ENCODE measurements at places on chromosomes 16 and 17.

- no peak for DNase-seq
These were observed 5.3 kb downstream of the OSGIN1 start for GRCh38 chr16:83958137-83958845.

DNA sequence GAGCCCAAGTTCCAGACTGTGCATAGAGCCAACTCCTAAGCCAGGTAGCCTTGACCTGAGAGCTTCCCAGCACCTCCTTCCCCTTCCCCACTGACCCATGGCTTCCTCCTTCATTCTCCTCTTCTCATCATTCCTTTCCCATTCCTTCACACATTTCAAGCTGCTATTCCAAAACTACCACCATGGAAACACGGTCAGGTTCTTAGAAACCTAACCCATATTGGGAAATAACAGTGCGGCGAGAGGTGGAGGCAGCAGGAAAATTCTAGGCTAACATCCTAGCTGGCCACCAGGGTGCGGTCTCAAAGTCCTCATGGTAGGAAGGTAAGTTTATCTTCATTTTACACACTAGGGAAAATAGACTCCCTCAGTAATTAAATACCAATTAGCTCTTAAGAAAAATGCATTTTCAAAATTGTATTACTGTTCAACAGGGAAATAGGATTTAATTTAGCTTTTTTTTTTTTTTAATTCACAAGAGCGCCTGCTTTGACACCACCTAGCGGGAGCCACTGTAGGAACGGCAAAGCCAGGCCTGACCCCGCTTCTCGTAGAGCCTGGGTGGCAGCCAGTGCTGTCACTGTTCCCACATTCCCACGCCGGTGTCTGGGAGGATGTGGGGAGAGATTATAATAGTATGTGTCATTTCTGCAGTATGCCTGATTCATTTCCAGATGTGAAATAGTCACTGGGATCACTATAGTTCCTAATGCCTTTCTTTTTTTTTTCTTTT is 14.0 kb upstream of the SPHK1 start:
- DNase-seq, result peak; percentile 17

DNA sequence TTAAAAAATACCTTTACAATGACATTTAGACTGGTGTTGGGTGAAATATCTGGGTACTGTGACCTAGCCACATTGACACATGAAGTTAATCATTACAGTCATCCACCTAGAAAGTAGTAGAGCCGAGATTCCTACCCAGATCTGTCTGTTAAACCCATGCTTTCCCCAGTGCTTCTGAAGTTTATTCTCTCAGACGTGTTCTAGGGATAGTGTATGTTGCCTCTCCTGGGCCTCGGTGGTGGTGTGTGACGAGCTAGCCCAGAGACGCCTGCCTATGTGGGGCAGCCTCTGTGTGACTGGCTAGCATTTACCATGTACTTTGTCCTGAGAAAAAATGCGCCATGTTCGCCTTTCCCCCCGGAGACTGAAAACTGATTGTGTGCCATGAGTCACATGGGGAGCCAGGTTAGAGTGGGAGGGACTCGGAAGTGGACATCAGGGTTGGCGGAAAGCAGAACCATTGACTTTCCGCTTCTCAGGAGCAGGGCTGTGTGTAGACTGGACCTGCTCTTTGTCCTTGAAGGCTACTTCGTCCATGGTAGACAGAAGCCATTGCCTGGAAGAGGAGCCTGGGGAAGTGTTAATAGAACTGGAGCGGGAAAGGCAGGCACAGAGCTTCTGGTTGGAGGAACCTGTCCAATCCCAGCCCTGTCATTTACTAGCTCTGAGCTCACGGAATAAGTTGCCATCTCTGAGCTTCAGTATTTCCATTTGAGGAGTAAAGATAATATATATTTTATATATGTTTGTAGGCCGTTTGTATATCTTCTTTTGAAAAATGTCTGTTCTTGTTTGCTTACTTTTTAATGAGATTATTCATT is 235.5 kb downstream of the SNX29 start:
- DNase-seq, result no peak

GRCh38 chr17:42750739-42751344 is 6.0 kb upstream of the EZH1 start:
- no peak for DNase-seq

- DNase-seq, result peak; percentile 16
These were observed 58.5 kb downstream of the TMEM235 start for GRCh38 chr17:78289802-78290363.

DNA sequence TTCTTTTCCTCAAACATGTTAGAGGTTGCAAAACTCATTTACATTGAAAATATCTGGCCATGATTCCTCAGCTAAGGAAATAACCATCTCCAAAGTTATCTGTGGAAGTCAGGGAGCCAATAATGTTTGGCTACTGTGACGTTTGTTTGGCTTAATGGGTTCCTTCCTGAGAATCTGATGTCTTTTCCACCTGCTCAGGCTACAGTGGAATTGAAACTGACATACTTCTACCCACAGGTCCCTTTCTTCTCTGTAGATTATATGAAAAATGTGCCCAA is 221.1 kb upstream of the XYLT1 start:
- DNase-seq, result no peak

GRCh38 chr17:63378411-63379375 is 67.4 kb downstream of the CYB561 start:
- DNase-seq, result no peak

DNA sequence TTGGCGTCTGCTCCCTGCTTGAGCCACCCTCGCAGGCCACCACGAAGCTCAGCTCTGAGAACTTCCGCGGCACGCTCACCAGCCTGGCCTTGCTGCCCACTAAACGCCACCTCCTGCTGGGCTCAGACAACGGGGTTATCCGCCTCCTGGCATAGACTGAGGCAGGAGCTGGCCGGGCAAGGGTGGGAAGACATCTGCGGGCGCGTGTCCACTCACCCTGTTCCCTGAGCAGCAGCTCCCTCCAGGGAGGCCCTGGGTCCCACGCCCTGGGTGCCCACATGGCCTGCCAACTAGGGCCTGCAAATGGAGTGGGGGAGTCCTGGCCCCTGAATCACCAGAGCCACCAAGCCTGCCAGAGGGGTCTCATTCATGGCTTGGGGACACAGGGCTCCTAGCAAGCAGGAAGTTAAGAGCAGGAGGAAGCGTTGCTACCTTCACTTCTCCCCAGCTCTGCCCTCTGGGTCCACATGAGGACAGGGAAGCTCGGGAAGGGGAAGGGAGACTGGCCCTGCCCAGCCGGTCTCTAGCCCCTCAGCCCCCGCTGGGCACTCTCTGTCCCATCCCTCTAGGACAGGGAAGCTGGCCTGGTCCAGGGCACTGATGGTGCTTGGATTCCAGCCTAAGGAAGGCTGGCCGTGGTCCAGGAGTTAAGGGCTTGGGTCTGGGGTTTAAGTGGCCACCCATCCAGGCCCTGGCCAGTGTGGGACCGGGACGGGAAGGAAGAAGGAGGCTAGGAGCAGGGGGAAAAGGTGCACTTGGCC is 5.0 kb upstream of the SERPINF2 start:
- DNase-seq, result no peak

DNA sequence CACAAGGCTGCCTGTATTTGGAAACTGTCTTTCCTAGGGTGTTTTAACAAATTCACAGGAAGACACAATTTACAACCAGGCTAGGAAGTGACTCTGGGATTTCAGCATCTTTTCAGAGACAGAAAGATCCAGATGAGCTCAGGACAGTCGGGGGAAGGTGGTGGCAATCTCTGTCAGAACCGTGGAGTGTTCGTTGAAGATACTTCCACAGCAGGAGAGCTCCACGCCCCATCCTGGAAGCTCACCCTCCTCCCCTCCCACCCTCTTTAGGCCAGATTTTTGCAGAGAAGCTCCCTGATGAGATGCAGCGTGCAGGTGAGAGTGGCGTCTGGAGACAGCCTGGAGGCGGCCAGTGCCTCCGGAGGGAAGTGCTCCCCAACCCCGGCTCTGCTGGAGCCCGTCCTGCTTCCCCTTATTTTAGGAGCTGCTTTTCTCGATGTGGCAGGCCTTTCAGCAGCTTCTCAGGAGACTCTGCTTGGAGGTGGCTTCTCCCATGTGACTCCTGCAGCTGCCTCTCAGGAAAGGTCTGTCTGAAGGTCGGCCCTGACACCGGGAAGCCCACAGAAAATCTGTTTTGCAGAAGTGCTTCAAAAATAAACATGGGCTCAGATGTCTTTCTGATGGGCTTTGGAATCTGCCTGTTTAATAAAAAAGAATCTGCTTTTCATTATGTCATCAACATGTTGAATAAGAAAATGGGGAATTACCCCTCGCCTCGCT is 186.4 kb upstream of the CHMP6 start:
- peak; percentile 26 for DNase-seq

- no peak for DNase-seq
These were observed 16.9 kb downstream of the C16orf90 start for GRCh38 chr16:3478242-3478925.
